ENCODE measurements at places on chromosomes 13 and 19.

DNA sequence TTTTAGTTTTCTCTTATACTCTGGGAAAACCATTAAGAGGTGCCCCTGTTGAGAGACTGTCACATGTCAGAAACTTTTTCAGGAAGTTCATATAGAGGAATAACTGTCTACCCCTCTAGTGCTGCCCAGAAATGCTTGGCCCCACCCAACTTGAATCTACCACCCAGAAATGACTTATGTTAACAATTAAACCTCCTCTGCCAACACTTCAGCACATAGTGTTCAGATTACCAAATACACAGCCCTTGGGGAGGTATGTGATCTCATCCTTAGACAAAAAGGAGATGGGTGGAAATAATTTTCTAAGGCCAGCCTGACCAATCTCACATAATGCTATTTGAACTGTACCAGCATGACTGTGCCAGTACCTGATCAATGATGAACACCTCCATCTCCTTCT lies 35.6 kb downstream of the CCDC169 start:
- DNase-seq = no peak

GRCh38 chr13:23619068-23619855 lies 49.0 kb downstream of the TNFRSF19 start:
- DNase-seq = no peak

GRCh38 chr19:16457195-16457953 lies 14.4 kb downstream of the EPS15L1 start:
- DNase-seq = no peak

GRCh38 chr19:42850981-42851717 lies 28.4 kb downstream of the PSG1 start:
- no peak for DNase-seq

DNA sequence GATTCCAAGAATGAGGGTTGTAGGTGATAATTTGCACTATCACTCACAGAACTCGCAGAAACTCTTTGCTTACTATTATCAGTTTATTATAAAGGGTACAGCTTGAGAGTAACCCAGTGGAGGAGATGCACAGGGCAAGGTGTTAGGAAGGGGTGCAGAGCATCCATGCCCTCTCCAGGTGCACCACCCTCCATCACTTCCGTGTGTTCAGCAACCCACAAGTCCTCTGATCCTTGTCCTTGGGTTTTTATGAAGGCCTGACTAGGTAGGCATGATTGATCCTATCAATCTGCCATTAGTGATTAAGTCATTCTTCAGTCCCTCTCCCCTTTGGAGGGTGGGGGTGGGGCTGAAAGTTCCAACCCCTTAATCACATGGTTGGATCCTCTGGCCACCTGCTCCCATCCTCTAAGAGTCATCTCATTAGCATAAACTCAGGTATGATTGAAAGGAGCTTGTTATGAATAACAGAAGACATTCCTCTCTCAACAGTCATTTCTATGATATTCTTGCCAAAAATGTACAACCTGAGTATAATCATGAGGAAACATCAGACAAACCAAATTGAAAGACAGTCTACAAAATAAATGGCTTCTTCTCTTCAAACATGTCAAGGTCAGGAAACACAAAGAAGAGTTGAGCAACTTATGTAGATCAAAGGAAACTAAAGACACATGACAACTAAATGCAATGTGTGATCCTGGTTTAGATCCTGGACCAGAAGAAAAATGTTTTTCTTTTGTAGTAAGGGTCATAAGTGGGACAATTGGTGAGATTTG lies 225.4 kb downstream of the PCCA start:
- DNase-seq = no peak

- no peak for DNase-seq
These were observed 35.7 kb downstream of the DZIP1 start for GRCh38 chr13:95608640-95609323.

- DNase-seq = no peak
These were observed 75.2 kb upstream of the MCF2L start for GRCh38 chr13:112893570-112894422.

DNA sequence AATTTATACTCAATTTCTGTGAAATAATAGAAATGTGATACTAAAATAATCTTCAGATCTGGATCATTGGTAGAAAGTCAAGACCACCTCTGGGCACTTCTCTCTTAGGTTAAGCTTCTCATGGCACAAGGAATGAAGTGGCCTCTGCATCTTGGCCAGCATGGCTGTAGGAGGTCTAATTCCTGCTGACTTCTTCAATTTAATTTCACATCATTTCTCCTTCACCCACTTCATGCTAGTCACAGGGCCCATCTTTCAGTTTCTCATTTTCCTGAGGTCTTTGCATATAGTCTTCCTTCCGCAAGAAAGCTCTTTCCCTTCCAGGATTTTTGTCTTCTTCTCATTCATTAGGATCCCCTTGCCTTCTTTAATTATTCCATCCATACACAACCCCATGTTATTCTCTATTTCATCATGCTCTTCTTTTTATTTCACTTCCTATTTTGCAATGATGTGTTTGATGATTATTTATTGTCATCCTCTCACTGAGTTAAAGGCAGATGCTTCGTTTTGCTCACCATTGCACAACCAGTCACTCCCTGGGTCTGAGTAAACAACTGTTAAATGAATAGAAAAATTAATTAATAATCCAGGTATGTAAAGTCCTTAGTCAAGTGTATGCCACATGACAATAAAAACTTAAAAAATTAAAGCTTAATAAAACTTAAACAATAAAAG lies 397.4 kb downstream of the SPRY2 start:
- DNase-seq = no peak
